ENCODE measurements at places on chromosomes 4 and X.

GRCh38 chr4:58064653-58065052 is 954.5 kb upstream of the IGFBP7 start:
- DNase-seq = no peak

GRCh38 chrX:38847206-38847902 is 46.1 kb downstream of the MID1IP1 start:
- no peak for DNase-seq

- DNase-seq = no peak
Observed at GRCh38 chrX:24682739-24683432, 10.8 kb upstream of the POLA1 start.

GRCh38 chrX:111483135-111483534 is 28.3 kb upstream of the SERTM2 start:
- no peak for DNase-seq

DNA sequence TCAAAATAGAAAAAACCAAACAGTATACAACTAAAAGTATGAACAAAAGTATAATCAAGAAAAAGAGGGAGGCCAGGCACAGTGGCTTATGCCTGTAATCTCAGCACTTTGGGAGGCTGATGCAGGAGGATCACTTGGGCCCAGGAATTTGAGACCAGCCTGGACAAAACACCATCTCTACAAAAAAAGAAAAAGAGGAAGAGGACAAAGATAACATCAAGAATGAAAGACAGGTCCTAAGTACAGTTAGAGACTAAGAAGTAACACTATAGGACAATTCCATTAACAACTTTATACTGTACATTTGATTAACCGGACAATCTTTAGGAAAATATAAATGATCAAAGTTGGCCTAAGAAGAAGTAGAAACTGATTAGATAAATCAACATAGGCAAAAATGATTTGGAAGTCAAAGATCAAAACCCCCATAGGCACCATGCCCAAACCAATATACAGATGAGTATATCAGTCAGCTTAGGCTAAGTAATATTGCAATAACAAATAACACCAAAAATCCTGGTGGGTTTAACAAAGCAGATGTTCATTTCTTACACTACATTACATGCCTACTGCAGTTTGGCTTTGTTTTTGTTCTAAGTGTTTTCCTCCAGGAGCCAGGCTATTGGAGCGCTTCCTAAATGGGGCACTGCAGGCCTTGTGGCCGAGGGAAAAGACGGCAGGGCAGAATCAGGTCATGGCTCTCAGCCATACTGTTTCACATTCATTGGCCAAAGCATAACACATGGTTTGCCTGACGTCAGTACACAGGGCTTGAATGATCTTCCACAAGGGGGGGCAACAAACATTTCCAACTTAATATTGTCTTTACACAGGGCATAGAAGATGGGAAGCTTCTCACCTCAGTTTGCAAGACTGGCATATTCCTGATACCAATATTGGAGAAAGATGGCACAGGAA is 42.2 kb upstream of the HGFAC start:
- no peak for DNase-seq

DNA sequence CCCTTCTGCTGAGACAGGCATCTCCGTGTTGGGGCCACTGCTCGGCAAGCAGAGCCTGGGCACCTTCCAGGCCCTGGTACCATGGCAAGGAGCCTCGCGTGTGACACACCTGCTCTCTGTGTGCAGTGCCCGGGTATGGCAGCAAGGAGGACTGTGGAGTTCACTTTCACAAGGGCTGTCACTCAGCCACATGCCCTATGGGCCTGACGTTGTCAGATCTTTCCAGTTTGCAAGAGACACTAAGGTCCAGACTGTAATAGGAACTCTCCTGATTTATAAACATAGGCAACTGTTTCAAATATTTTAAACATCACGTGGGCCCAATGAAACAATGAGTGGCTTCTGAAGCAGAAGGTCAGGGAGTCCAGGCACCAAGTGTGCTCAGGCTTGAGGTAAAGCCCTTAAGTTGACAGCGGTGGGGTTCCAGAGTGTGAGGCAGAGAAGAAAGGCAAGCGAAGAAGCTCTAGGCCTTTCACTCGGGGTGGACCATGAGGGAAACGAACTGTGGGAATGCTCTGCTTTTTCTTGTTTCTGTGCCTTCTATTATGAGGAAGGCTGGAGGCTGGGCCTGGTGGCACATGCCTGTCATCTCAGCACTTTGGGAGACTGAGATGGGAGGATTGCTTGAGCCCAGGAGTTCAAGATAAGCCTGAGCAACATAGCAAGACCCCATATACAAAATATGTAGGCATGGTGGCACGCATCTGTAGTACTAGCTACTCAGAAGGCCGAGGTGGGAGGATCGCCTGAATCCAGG is 108.6 kb upstream of the TRIM2 start:
- DNase-seq = no peak

- DNase-seq = no peak
Observed at GRCh38 chr4:72809208-72809607, 240.2 kb upstream of the ADAMTS3 start.

DNA sequence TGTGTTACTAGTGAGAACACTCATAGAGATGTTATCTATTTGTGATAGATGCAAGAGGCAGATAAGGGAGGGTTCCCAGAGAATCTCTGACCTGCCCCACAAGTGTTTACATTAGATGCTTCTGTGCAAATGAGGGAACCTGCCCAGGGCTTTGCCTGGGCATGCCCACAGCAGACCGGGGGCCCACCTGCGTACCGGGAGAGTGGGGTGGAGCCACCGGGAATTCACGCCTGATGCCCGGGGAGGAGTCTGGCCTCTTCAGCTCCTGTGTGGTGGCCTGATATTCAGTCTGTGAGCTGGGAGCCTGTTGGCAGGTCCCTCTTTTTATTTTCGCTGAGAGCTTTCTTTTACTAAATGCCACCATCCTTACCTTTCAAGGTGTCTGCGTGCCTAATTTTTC is 155.7 kb downstream of the SNCA start:
- DNase-seq = no peak

DNA sequence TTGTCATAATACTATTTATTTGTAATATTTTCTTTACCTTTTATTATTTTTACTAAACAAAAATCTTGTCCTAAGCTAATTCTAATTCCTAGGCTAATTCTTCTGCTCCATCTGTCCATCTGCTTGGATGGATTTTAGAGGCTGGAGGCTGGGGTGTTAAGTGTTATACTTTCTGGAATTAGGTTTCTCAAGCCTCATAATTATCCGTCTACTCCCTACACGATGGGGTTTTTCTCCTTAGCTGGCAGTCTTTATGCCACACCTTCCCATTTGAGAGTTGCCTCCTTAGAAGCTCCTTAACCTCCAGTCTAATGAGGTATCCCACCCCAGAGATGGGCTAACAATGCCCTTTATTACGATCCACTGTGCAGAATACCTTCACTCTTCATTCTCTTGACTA is 37.6 kb upstream of the LGI2 start:
- DNase-seq = no peak

All from stimulated activated CD4-positive, alpha-beta T cell treated with anti-CD3 and anti-CD28 coated beads, Interleukin-1b, Interleukin-23, amount 100 ng/mL, for 1 hour (primary cell).